ENCODE measurements at places on chromosomes 2 and 18.

DNA sequence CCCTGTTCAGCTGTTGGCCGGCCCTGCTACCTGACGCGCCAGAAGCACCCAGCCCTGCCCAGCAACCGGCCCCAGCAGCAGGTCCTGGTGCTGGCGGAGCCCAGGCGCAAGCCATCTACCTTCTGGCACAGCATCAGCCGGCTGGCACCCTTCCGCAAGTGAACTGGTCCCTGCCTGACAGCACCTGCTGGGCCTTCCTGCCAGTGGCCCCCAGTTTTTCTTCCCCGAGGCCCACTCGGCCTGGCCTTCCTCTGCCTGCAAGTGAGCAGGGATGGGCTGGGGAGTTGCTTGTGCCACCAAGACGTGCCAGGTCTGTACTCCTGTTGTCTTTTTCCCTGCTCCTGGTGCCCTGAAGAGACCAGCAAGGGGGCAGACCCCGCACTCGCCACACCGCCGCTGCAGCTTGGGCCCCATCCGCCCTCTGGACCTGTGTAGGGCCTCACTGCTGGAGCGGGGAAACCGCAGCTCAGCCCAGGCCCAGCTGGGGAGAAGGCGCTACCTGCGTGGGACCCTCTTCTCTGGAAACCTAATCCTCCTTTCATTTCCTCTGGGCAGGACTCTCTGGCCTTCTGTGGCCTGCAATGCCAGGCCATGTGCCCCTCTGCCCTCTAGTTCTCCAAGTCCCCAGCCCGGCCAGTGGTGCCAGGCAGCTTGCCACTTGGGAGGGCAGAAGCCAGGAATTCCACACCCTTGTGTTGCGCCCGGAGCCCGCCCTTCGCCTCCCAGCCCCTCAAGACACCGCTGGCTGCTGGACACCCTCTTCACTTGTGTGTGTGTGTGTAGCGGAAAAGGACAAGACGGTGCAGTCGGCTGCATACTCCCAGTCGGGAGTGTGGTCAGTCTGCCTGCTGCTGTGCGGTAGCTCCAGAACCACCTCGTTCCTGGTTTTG is 47.0 kb downstream of the FAM168B start:
- DNase-seq, result no peak

GRCh38 chr2:223297788-223298187 is 245.8 kb downstream of the KCNE4 start:
- no peak for DNase-seq

DNA sequence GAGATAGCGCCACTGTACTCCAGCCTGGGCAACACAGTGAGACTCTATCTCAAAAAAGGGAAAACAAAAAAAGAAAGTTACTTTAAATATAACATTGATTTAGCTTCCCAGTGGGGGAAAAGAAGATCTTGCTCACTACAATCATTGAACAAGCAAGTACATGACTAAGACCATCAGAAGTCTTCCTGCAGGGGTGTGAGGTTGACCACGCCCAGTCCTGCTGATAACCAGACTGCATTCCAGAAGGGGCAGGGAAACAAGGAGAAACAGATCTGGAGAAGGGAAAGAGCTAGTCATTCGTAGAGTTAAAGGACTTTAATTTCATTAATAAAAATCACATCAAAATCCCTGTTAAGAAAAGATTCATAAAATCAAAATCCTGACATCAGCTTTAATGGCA is 77.5 kb downstream of the EPHA4 start:
- no peak for DNase-seq

- no peak for DNase-seq
Observed at GRCh38 chr2:173990970-173991819, 26.0 kb upstream of the SP3 start.

DNA sequence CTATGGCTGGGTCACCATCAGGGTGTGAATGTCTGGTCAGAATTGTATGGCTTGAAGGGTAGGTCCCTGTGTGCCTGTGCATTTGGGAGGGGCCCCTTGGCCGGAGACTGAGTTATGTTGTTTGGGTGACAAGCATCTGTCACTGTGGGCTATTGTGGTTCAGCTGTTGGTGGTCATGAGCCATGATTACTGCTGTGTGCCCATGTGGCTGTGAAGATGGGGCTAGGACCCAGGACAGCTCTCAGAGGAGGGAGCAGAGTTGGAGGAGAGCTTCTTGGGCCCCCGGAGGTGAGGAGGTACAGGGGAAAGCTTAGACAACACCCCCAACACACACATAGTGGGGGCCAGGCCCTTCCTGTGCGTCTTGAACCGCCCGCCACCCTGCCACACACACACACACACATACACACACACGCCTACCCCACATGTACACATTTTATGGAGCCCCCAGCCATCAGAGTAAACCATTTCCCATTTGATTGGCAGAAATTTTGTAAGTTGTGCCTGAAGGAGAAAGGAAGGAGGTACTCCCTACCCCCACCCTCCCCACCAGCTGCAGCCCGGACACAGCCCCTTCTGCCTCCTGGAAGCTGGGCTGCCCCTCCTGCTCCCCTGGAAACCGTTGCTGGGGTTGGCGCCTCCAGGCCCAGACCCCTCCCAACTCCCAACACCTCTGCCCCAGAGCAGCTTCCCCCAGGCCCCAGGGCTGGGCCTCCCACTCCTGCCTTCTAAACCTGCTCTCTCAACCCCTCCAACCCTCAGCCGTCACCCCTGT is 2.0 kb downstream of the GAREM2 start:
- DNase-seq, result no peak

- DNase-seq, result no peak
Observed at GRCh38 chr18:67260841-67261240, 255.7 kb downstream of the DSEL start.

GRCh38 chr2:214630402-214631045 is 179.0 kb downstream of the BARD1 start:
- DNase-seq, result no peak

- no peak for DNase-seq
Observed at GRCh38 chr2:191862156-191862775, 15.4 kb upstream of the CAVIN2 start.

GRCh38 chr2:16860627-16861026 is 195.0 kb upstream of the CYRIA start:
- DNase-seq, result no peak

DNA sequence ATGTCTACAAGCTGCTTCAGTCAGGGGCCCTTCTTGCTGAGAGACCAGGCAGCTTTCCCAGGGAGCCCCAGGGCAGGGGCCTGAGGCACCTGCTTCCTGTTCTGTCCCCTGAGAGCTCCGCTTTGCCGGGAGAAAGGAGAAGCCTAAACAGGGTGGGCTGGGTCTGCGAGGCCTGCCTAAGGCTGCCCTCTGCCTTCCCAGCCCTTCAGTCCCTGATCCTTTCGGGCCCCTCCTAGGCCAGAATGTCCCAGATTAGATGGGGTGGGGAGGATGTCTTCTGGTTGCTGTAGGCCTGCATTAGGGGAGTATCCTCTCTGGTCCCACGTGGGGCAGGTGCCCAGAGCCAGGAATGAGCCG is 72.4 kb downstream of the TGOLN2 start:
- no peak for DNase-seq

DNA sequence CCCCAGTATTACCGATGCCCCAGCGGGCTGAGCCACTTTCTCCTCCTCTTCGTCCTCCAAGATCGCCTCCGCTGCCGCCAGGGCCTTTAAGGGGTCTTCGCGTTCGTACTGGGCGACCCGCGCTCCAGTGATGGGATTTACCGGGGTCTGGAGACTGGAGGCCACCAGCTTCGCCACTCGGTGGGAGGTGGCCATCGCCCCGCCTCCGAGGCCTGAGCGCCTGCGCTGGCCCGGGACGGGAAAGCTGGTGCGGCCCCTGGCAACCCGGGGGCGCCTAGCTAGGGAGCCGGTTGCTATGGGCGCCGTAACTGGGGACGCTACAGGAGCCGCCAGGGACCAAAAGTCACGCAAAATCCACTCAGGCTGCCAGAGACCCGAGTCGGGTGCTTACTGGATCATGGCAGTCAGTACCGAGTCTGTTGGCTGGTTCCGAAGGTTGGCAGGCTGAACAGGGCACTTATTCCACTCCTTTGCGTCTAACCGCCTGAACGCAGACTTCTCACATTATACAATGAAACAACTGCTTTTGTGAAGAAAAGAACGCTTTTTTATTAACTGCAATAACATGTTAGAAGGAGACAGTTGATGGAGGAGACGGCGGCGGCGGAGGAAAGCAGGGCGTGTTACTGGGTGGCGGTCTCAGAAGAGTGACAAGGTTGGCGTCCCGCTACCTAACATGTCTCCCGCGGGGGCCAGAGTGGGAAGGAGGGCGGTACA is at the start of gene FAM161A:
Gene FAM161A (minus strand): TSS at position 214 of the 717 bp plus-strand sequence. CDS start 19 bp downstream, at position 195.
- peak; percentile 87 for DNase-seq

DNA sequence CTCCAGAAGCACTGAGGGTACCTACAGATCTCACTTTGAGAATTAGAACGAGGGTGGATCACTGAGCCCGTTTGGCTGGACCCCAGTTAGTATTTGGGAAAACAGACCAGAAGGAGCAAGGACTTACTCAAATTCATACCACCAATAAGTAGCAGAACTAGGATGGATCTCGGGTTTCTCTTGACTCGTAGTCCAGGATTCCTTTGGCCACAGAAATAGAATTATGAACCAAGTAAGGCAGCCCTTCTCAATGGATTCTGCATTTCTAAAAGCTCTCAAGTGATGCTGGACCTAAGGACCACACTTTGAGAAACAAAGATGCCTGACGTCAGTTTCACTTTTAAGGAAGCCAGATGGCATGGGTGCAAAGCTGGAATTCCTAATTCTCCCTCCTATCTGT is 153.0 kb downstream of the KLHL29 start:
- no peak for DNase-seq

- DNase-seq, result no peak
Observed at GRCh38 chr2:85680707-85681371, 12.8 kb upstream of the SFTPB start.

DNA sequence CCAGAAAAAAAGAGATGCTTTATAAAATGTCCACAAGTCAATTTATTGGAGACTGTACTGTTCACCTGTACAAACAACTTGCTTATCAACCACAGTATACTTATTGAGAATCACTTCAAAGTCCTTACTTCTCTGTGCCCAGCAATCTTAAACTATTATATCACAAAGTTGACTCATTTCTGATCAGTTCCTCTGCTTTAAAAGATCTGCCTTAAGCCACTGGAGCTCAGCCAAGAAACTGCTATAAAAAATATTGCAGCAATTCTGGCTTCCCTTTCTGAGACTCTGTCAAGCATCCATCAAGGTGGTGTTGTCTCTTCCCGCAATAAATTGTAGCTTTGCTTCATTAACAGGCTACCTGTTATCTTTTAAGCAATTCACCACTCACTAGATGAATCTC is 375.2 kb upstream of the SPHKAP start:
- DNase-seq, result no peak

DNA sequence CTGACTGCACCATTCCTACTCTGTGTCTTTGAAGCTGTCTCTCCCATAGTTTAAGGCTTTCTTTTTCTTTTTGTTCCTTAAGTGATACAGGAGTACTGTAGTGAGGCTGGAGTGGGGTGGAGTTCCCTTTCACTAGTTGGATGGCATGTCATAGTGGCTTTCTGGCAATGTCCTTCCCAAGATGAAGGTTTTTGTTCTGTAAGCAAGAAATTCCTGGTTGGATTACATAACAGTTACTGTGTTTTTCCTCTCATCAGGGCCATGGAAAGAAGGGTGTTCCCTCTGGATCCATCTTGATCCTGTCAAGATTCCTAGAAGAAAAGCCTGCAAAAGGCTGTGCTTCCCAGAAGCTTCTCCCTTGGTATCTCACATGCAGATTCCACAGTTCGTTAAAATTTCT is 84.2 kb downstream of the ACKR3 start:
- DNase-seq, result no peak

GRCh38 chr2:50309503-50309902 is 722.4 kb downstream of the NRXN1 start:
- no peak for DNase-seq

DNA sequence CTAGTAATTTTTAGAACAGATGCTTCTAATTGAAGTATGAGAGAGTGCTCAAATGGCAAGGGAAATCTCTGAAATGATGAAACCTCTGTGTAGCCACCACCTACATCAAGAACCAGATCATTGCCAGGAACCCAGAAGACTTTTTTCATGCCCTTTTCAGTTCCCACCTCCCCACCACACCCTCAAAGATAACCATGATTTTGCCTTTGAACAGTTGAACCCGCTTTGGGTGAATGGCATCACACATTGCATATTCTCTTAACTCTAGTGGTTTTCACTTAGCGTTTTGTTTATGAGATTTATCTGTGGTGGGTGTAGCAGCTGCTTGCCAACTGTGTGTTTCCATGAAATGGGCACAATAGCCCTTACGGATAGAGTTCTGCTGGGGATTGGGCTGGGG is 142.9 kb upstream of the HDAC4 start:
- no peak for DNase-seq

GRCh38 chr2:189152483-189152882 is 27.1 kb downstream of the COL5A2 start:
- DNase-seq, result no peak
